ENCODE measurements at places on chromosomes 16 and 17. TPM values are rescaled to one million over a fixed set of nuclear protein-coding genes. Genes with fewer than 3 reads are reported as not detected.

DNA sequence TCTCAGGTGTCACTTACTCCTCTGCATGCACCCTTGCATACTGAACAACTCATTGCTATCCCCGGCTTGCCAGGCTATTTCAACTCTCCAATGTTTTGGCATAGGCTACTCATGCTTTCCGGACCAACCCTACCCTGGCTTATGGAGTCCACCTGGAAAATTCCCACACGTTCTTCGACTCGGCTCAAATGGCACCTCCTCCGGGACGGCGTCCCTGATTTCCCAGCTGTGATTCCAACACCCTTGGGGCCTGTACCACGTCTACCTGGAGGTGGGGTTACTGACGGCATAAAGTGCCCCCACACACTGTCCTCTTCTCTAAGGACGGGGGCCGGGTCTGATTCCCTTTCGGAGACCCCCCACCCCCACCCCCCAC, 498 bp downstream of the SMYD4 start:
- DNase-seq = no peak

DNA sequence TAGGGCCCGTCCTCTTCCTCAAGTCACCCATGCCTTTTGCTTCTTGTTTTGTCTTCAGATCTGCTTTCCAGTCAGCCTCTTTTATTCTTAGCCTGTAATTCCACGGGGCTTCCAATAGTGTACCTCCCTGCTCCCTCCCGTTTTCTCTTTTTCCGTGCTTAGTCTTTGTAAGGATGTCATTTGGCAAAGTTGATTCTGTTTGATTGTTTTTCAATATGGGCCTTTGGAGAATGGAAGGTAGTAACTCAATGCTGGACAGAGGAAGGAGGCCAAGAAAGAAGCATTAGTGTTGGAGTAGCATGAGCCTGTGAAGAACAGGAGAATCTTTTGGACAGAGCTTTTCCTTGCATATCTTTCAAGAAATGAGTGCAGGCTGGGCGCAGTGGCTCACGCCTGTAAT, 6.5 kb downstream of the WWP2 start:
- no peak for DNase-seq

GRCh38 chr16:89395150-89396142, 94.9 kb downstream of the ANKRD11 start:
- DNase-seq = no peak

GRCh38 chr17:9434642-9435057, 141.0 kb downstream of the STX8 start:
- DNase-seq = no peak

DNA sequence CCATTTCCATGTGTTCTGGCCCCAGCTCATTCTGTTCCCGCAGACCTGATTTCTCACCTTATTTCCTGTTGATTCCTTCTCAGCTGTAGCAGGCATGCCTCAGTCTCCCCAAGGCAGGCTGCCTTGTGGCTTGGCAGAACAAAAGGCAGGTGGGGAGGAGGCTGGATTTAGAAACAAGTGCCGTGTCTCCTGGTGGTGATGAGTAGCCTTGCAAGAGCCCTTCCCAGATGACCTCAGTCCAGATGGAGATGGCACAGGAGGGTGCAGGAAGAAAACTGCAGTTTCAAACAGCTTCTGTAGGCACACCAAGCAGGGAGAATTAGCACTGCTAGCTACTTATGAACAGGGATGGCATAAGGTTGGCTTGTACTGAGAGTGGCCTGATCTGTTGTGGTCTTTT, 64.6 kb downstream of the ARHGAP44 start:
- DNase-seq = no peak

GRCh38 chr16:15966420-15966819, 17.0 kb downstream of the ABCC1 start:
- no peak for DNase-seq

DNA sequence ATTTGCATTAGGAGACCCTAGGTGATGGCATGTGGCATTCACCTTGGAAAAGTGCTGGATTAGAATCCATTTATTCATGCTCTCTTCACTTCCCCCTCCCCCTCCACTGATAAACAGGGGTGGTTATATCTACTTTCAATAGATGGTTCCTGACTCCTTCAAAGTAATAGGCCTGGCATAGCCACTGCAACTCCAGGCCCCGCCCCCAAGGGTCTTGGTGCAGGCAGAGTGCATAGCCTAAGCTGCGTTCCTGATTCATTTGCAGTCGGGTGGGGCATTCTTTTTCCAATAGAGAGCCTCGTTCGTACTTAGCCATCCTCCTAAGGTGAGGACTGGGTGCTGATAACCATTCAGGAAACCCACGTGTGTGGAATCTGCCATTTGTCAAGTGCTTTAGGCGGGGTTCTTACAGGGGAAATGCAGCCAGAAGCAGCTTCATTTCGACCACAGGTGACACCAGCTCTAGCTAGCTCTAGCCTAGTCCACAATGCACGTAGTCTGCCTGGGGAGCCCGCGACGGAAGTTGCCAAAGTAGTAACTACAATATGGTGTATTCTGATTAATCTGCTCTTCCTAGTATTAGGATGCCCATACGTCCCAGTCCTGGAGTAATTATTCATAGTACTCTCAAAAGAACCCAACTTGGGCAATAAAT, 11.1 kb downstream of the UBE2O start:
- DNase-seq = no peak

- no peak for DNase-seq
These were observed 12.4 kb downstream of the SNTB2 start for GRCh38 chr16:69199382-69199781.

GRCh38 chr17:59513934-59514841, 51.2 kb upstream of the DHX40 start:
- no peak for DNase-seq

The AGRP gene
- total RNA-seq = not detected

The PRSS33 gene
- total RNA-seq = not detected

The NOXO1 gene
- total RNA-seq = 0.26 TPM
